ENCODE measurements at places on chromosomes 1 and 21. TPM values are rescaled to one million over a fixed set of nuclear protein-coding genes. Genes with fewer than 3 reads are reported as not detected.

GRCh38 chr1:56578138-56578962 lies 1.0 kb downstream of the PLPP3 start:
- peak overlapping the region; percentile 93 for H3K27ac ChIP-seq
- DNase-seq: peak; percentile 82
- H3K4me3 ChIP-seq: peak overlapping the region; percentile 89
- no peaks in the 10 kb centered on the region for H3K27me3 ChIP-seq

- no peaks in the 10 kb centered on the region for H3K4me1 ChIP-seq
- no peak for DNase-seq
- no peaks in the 10 kb centered on the region for H3K36me3 ChIP-seq
- H3K27ac ChIP-seq: no peak overlapping the region
- peaks cover 3% of the 10 kb centered on the region for H3K27me3 ChIP-seq
Observed at GRCh38 chr1:10200620-10201019, 9.8 kb upstream of the KIF1B start.

- H3K4me1 ChIP-seq: no peaks in the 10 kb centered on the region
- no peaks in the 10 kb centered on the region for H3K27me3 ChIP-seq
- peak; percentile 51 for DNase-seq
- no peak overlapping the region for H3K4me3 ChIP-seq
Observed at GRCh38 chr1:199667089-199667488, 360.4 kb upstream of the NR5A2 start.

Gene NBPF6
- total RNA-seq: not detected

GRCh38 chr1:11187000-11187399 lies 2.2 kb upstream of the ANGPTL7 start:
- H3K4me3 ChIP-seq: no peak overlapping the region
- DNase-seq: no peak
- H3K36me3 ChIP-seq: peaks cover 46% of the 10 kb centered on the region
- no peaks in the 10 kb centered on the region for H3K4me1 ChIP-seq
- H3K27me3 ChIP-seq: no peaks in the 10 kb centered on the region

DNA sequence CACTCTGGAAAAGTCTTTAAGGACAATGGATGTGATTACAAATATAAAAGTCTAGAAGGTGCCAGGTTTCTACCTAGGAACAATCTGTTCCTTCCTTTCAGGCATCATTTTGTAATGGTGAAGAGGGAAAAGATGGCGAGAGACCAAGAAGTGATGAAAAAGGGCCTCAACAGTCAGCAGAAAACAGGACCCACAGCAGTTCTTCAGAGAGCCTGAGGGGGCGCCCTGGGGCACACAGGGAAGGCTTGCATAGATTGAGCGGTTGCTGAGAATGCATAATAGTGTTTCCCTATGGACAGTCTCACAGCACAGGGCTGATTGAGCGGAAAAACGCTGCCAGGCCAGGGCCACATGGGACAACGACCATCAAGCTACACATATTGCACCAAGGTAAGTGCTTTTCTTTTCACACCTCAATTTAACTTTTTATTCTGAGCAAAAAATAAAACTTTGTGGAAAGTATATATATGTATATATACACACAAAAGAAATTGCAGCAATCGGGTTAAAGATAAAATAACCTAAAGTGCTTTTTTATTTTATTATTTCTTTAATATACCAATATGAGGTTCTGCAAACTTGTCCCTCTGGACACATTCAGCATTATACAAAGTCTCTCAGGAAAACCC lies 3.1 kb upstream of the YRDC start:
- H3K4me1 ChIP-seq: peaks cover 27% of the 10 kb centered on the region
- H3K27me3 ChIP-seq: no peaks in the 10 kb centered on the region
- H3K4me3 ChIP-seq: no peak overlapping the region

GRCh38 chr1:216461466-216461865 lies 38.2 kb upstream of the USH2A start:
- H3K36me3 ChIP-seq: no peaks in the 10 kb centered on the region
- H3K27me3 ChIP-seq: no peaks in the 10 kb centered on the region
- H3K4me3 ChIP-seq: no peak overlapping the region

Gene SLC45A3
- total RNA-seq: 6.8 TPM

- no peaks in the 10 kb centered on the region for H3K4me1 ChIP-seq
- no peaks in the 10 kb centered on the region for H3K36me3 ChIP-seq
- H3K4me3 ChIP-seq: no peak overlapping the region
- no peaks in the 10 kb centered on the region for H3K27me3 ChIP-seq
Observed at GRCh38 chr1:199082778-199083389, 444.0 kb downstream of the PTPRC start.

- H3K36me3 ChIP-seq: no peaks in the 10 kb centered on the region
- no peaks in the 10 kb centered on the region for H3K27me3 ChIP-seq
- H3K27ac ChIP-seq: no peak overlapping the region
- no peak for DNase-seq
- H3K4me1 ChIP-seq: no peaks in the 10 kb centered on the region
Observed at GRCh38 chr1:78497201-78497600, 6.4 kb downstream of the PTGFR start.

- no peaks in the 10 kb centered on the region for H3K36me3 ChIP-seq
- no peak overlapping the region for H3K4me3 ChIP-seq
- H3K27me3 ChIP-seq: no peaks in the 10 kb centered on the region
- H3K4me1 ChIP-seq: peaks cover 54% of the 10 kb centered on the region
Observed at GRCh38 chr1:9894115-9894514, 16.0 kb downstream of the CTNNBIP1 start.

GRCh38 chr1:44792736-44793502 lies 4.9 kb upstream of the BEST4 start:
- H3K4me1 ChIP-seq: no peaks in the 10 kb centered on the region
- no peaks in the 10 kb centered on the region for H3K36me3 ChIP-seq
- DNase-seq: no peak
- H3K4me3 ChIP-seq: no peak overlapping the region
- H3K27ac ChIP-seq: peak overlapping the region; percentile 68

Gene VAV3
- total RNA-seq: 11.3 TPM

DNA sequence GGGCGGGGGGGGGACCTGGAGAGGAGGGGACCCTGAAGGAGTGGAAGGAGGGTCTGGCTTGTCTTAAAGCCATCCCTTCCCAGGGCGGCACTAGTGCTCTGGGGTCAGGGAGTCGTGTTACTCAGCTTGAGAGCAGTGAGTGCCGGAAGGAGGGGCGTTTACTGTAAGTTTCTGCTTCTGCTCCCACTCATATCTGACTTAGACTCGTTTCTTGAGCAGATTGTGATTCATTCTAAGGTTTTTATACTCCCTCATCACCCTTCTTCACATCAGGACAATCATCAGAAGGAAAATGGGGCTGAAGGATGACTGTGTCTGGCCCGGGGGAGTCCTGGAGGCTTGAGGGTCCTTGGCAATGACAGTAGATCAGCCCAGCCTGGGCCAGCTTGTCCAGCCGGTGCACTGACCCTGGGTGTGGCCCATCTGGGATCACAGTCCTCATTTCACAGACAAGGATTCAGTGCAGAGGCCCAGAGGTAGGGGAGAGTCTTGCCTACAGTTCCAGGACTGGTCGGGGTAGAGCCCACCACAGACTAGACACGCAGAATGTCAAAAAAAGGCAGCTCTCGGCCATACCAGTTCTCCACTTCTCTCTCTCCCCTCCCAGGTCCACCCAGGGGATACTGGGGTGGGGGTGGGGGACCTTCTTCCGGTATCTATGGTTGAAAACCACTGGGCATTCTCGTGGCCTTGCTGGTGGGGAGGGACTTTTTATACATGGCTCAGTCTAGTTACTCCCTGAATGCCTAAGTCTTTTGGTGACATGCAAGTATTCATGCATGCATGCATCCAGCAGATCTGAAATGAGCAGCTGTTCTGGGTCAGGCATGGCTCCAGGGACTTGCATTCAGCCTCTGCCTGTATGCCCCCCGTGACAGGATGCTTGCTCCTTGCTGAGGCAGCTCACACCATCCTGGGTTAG lies 5.1 kb downstream of the TNFRSF8 start:
- peaks cover 23% of the 10 kb centered on the region for H3K4me1 ChIP-seq
- H3K27me3 ChIP-seq: peaks cover 51% of the 10 kb centered on the region
- no peaks in the 10 kb centered on the region for H3K36me3 ChIP-seq
- peak; percentile 31 for DNase-seq

DNA sequence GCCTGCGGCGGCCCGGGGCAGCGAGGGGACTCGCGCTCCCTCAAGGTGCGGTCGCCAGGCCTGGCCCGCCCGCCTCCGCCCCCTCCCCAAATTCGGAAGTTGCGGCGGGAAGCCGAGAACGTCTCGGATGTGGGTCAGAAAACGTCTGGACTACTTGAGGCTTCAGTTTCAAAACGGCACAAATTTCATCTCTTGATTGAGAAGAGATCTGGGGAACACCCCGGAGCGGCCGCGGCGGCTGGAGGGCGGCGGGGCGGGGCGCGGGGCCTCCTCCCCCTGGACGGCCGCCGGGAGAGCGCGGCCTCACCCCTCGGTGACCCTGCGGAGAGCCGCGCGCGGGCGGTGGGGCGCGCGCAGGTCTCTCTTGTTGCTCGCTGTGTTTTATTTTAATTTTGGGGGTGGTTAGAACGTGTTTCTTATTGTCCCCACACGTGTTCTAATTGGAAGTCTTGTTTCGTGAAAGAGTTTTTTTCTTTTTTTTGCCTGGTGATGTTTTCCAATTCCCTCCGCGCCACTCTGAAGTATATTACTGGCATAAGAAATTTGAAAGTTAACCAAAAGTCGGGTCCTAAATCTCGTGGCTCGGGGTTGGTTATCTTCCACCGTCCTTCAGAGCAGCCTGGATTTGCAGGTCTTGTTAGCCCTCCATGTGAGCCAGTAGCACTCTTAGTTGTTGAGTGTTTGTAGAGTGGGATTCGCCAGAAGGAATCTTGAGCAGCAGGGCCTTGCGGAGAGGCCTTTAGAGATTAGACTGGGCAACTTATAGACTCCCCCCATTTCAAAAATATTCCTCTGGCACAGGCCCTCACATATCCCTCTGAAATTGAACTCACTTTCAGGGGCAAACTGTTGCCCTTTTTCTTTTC lies 749 bp downstream of the PCBP3 start:
- peaks cover 7% of the 10 kb centered on the region for H3K4me1 ChIP-seq
- peak overlapping the region; percentile 48 for H3K4me3 ChIP-seq
- no peak for DNase-seq
- peaks cover 14% of the 10 kb centered on the region for H3K27me3 ChIP-seq
- H3K27ac ChIP-seq: no peak overlapping the region

Gene SYPL2
- 1.5 TPM for total RNA-seq

GRCh38 chr1:3534803-3535637 lies 76.3 kb downstream of the MEGF6 start:
- no peaks in the 10 kb centered on the region for H3K36me3 ChIP-seq
- DNase-seq: no peak
- H3K27me3 ChIP-seq: no peaks in the 10 kb centered on the region

Gene MIXL1
- total RNA-seq: 0.38 TPM

Gene EFCAB14
- 116 TPM for total RNA-seq

GRCh38 chr1:156899956-156900718 lies 6.6 kb downstream of the PEAR1 start:
- H3K36me3 ChIP-seq: no peaks in the 10 kb centered on the region
- H3K27ac ChIP-seq: no peak overlapping the region
- DNase-seq: peak; percentile 17
- H3K4me1 ChIP-seq: peaks cover 62% of the 10 kb centered on the region
- no peaks in the 10 kb centered on the region for H3K27me3 ChIP-seq

DNA sequence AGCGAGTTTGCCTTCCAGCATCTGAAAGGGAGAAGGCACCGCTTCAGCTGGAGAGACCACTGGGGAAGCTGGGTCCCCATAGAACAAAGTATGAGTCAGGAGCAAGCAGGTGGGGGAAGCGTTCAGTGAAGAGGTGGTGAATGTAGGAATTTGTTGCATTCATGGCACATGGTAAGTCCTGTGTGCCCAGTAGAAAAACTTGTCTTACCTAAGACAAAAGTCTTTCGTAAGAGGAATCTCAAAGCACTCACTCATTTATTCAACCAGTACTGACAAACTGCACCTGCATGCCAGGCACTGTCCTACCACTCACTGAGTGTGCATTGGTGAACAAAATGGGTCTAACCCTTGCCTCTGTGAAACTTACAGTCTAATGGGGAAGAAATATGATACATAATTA lies 9.2 kb upstream of the ERRFI1 start:
- H3K27ac ChIP-seq: no peak overlapping the region
- peaks cover 14% of the 10 kb centered on the region for H3K4me1 ChIP-seq
- H3K36me3 ChIP-seq: no peaks in the 10 kb centered on the region

All from lower lobe of right lung (tissue), 2 donors.